ENCODE measurements at places on chromosomes 1 and 21.
A peak's percentile ranks its signal among the peaks of the same experiment; 100 is the strongest.

GRCh38 chr1:191729742-191730141, 428.5 kb upstream of the RGS18 start:
- no peak for DNase-seq

- no peak for DNase-seq
Observed at GRCh38 chr1:222716393-222716792, 4.0 kb downstream of the BROX start.

GRCh38 chr1:223670458-223671159, 5.1 kb upstream of the CAPN8 start:
- peak; percentile 61 for DNase-seq

DNA sequence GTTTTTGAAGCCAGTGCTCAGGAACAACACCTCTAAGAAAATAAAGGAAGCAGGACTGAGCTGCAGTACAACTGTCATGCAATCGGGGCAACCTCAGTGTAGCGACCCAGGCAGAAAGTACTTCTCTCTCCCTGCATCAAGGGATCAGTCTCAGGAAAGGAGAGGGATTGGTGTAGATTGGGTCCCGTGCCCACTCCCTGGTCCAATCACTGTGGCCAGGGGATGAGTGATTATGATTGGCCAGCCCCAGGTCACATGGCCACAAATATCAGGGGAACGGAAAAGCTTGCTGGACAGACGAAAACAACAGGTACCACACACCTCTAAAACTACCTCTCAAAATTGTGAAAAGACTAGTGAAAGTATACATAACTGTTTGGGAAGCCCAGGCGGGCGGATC, 136.2 kb upstream of the F3 start:
- no peak for DNase-seq

- DNase-seq = no peak
Observed at GRCh38 chr1:214739621-214740238, 136.7 kb downstream of the CENPF start.

GRCh38 chr1:91731815-91732214, 154.1 kb downstream of the TGFBR3 start:
- DNase-seq = no peak

GRCh38 chr1:156497743-156498431, 2.7 kb downstream of the MEF2D start:
- DNase-seq = no peak

- DNase-seq = no peak
Observed at GRCh38 chr1:211635597-211636205, 39.7 kb downstream of the NEK2 start.

- DNase-seq = no peak
Observed at GRCh38 chr21:35024071-35024420, 25.1 kb downstream of the RUNX1 start.

- peak; percentile 6 for DNase-seq
Observed at GRCh38 chr1:208654241-208654640, 410.1 kb upstream of the PLXNA2 start.

- no peak for DNase-seq
Observed at GRCh38 chr1:41661428-41662060, 177.1 kb upstream of the EDN2 start.

- no peak for DNase-seq
Observed at GRCh38 chr1:59593798-59594790, 220.7 kb upstream of the HOOK1 start.

- no peak for DNase-seq
Observed at GRCh38 chr21:42518215-42518614, 4.6 kb downstream of the SLC37A1 start.

- no peak for DNase-seq
Observed at GRCh38 chr1:212301580-212301979, 16.4 kb downstream of the PPP2R5A start.

DNA sequence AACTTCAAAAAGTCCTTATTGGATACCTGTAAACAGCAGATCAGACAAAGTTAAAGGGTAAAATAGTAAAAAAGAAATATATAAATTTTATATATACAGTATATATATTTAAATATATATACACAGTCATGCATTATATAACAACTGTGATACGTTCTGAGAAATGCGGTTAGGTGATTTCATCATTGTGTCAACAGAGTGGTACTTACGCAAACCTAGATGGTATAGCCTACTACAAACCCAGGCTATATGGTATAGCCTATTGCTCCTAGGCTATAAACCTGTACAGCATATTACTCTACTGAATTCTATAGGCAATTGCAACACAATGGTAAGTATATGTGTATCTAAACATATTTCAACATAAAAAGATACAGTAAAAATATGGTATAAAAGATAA, 222.7 kb downstream of the NUF2 start:
- DNase-seq = no peak

DNA sequence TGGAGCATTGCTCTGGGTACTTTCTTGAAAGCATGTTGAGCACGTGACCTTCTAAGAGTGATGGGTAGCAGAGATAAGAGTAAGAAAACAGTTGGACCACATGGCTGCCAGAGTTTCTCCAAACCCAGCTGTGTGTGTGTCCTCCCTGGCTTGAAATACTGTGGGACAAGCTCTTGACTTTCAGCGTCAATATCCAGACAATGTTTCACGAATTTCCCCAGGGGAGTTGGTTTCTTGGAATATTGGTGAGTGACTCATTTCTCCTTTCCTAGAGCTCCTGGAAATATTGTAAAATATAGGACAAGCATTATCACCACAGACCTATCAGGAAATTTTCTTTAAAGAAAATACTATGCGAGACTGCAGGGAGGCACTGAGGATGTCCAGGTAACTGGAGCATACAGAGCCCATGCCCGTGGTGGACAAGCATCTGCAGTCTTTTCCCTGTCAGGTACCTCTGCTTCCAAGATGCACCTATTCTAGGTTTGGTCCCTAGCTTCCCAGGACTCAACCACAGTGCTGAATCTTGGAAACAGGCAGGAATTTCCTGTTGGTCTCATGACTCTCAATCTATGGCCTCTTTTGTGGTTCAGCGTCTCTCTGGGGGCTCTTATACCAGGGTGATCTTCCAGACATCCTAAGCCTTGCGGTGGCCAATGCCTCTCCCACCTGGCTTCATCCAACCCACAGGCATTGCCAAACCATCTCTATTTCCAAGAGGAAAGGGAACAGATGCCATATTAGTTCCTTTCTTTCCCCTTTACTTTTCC, 67.4 kb downstream of the KCNJ6 start:
- no peak for DNase-seq

- peak; percentile 42 for DNase-seq
Observed at GRCh38 chr1:10866321-10867093, 70.1 kb upstream of the CASZ1 start.

DNA sequence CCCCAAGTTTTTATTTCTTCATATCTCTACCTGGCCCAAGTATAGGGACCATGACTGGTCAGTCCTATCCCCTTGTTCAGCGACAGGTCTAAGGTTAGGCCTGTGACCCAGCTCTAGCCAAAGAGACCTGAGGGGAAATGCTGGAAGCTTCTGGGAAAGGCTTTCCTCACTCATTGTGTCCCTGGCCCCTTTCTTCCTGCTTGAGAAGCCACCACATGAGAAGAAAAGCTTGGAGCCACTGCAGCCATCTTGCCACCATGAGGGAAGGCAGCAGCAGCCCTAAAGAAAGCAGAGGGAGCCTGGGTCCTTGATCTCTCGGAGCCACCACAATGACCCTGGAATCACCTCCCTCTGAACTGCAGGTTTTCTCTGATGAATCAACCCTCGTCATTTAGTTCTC, 43.4 kb downstream of the ATF3 start:
- no peak for DNase-seq

DNA sequence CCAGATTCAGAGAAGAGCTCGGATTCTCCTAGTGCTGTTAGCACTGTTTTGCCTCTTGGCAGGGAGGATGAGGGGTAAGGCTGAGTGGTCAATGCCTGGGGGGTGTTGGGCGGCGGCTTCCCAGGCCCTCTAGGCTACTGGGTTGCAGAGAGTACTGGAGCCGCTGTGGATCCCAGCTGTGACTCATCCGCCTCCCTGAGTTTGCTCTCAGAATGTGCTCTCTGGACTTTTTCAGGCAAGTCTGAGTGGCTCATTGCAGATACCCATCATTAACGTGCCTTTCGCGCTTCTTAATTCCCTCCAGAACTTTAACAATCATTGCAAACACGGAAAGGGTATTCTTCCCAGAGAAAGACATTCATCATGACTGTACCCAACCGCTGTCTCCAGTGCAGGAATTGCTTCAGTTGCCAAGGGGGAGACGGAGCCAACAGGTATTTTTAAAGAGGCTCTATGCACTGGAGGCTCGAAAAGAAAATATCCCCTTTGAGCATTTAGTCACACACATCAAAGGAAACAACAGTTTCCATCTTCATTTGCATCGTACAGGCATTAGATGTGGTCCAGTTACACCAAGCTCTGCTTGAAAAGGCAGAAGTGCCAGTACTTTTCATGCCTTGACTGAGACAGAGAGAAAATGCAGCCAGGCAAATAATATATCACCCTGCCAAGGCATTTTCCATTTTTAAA, 14.4 kb upstream of the CAMTA1 start:
- DNase-seq = no peak

DNA sequence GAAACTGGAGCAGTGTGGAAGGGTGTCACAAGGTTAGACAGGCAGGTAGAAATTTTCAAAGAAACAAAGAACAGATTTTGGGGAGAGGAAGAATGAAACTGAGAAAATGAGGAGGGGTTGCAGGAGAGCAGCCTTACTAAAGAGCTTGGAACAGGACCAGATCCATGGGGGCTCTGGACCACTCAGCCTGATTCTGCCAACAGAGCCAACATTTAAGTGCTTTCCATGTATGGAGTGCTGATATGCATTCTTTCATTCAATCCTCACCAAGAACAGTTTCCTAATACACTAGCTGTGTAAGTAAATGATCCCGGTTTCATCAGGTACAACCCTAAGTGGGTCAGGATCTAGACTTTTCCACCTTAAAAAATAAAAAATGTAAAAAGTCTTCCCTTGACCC, 16.2 kb downstream of the LPGAT1 start:
- no peak for DNase-seq

GRCh38 chr1:204471687-204472086, 22.9 kb downstream of the PIK3C2B start:
- no peak for DNase-seq

Measured in HuH-7 (cell line).